NCI-H1092 (cell line): ENCODE measurements at places on chromosomes 6 and 20.

DNA sequence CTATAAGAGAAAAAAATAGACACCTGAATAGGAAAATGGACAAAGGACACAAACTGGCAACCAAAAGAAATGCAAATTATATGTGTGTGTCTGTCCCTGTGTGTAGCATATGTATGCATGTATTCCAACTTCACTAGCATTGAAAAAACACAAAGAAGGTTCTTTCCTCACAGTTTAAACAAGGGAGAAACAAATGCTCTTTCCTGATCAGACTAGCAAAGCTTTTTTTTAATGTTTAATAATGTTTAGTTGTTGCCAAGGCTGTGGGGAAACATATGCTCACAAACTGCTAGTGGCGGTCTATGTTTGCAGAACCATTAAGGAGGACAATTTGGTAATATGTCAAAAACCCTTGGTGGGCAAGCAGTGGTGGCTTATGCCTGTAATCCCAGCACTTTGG lies 22.4 kb downstream of the SMLR1 start:
- no peak for DNase-seq

GRCh38 chr20:33338467-33339258 lies 55.6 kb downstream of the BPIFB1 start:
- no peak for DNase-seq

DNA sequence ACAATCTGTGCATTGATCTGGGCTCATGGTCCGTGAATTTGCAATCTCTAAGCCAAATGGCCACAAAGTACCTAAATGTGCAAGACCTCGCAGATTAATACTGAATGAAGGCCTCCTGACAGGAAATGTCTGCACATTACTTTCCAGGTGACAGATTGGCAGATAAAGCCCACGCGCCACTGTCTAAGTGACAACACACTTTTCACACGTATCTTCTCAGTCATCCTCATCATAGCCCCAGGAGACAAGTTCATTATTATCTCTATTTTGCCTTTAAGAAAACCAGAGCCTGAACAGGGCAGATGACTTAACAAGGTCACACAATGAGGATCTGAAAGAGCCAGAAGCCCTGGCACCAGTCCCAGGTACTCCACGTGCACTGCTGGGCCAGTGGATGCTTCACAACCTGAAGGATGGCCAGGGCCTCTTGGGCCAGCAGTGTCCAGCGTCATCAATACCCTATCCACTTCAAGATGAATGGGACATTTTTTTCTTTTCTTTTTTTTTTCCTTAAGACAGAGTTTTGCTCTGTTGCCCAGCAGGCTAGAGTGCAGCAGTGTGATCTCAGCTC lies 266.3 kb downstream of the PTPRT start:
- no peak for DNase-seq

DNA sequence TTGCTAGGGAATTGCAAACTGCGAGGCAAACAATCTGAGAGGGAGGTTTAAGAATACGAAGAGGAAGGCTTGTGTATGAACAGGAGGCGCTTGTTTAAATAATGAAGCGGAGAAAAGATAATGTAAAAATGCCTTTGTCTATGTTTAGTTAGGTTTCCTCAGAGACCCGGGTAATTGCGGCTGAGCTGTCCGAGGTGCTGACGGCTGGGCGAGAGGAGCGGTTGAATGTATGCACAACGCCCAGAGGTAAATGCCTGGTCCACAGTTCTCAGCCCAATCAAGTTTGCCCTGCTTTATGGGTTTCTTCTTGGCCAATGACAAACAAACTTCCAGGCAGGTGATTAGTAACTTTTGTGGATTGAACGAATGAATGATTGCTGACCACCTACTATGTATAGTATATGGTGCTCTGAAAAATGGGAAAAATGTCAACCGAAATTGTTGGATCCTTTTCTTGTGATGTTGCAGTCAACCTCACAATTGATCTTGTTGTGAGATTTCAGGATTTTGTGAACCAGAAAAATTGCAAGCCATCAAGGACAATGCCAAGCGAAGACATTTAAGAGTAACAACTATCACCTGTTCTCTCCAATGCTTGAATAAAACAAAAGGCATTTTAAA lies 38.3 kb upstream of the SLC32A1 start:
- no peak for DNase-seq

GRCh38 chr6:145559836-145560235 lies 175.5 kb downstream of the EPM2A start:
- no peak for DNase-seq

DNA sequence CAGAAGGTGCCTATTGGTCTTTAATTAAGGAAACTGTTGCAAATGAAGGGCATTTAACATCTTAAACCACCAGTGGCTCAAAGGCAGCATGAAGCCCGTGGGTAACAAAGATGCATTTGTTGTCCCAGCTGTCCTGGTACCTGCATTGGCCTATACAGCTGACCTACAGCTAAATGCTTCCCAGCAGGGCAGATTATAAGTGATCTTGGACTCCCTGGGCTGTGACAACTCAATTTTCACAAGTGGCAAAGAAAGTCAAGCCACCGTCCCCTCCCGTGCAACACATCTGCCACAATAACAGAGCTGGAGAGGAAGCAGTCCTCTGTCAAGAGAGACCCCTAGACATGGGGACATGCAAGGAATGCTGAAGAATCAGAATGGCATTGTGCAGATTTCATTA lies 31.5 kb upstream of the EDN3 start:
- DNase-seq, result no peak

DNA sequence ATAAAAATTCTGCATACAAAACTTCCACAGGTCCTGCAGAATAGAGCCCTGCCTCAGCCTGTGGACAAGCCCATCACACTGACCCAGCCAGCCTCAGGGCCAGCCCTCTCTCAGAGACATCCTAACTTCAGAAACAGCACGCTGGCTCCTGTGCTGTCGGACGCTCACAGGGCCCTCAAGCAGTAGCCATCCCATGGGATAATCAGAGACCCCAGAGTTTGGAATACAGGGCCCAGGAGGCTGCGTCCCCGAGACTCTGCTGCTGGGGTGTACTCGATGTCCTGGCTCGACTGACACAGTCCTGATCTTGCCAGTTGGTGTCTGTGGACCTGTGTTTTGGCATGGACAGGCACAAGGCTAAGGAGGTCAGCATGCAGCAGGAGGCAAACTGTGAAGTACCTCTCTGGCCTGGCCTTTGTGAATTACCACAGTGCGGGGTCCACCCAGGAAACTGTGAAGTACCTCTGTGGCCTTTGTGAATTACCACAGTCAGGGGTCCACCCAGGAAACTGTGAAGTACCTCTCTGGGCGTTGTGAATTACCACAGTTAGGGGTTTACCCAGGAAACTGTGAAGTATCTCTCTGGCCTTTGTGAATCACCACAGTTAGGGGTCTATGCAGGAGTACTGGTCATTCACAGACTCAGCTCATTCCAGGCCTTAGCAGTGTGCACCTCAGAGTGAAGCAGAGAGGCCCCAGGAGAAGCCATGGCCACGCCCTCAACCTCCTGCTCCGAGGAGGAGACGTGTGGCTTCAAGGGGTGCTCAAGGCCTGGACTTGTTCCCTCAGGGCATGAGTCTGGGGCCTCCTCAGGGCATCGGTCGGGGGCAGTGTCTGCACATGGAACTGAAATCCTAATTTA lies 212.4 kb downstream of the SYNDIG1 start:
- DNase-seq, result no peak

- DNase-seq, result peak; percentile 54
These were observed at the start of gene LZTS3 for GRCh38 chr20:3172933-3173609. Gene LZTS3 (minus strand): TSS chr20:3173549. CDS start chr20:3167163, 6,386 bp downstream.

- no peak for DNase-seq
These were observed 116.4 kb downstream of the KIF6 start for GRCh38 chr6:39608652-39609345.

GRCh38 chr6:30705620-30706019 lies 11.5 kb downstream of the MDC1 start:
- DNase-seq, result no peak

DNA sequence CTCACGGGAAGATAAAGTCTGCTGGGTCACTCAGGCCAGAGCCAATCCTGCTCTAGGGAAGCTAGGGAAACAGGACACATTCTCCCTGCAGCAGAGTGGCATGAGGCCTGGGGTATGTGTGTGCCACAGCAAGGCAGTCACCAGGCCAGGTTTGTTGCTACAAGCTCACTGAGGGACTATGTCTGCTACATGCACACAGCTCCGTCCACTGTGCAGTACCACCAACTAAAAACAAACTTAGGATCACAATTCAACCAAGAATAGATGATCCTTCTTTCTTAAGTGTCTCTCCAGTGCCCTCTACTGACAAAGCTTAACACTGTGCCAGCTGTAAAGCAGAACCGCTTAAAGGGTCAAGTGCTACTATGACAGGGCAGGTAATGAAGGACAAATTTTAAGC lies 192.5 kb downstream of the PTPRK start:
- no peak for DNase-seq

GRCh38 chr20:48558906-48559305 lies 268.9 kb downstream of the PREX1 start:
- no peak for DNase-seq
